ENCODE measurements at places on chromosomes 16 and 17.

- DNase-seq, result no peak
Measured at GRCh38 chr17:19464031-19465026, 53.3 kb downstream of the RNF112 start.

- DNase-seq, result no peak
Measured at GRCh38 chr17:41925991-41926590, 4.3 kb upstream of the ODAD4 start.

GRCh38 chr17:67487506-67487905 is 110.4 kb downstream of the PITPNC1 start:
- DNase-seq, result no peak

DNA sequence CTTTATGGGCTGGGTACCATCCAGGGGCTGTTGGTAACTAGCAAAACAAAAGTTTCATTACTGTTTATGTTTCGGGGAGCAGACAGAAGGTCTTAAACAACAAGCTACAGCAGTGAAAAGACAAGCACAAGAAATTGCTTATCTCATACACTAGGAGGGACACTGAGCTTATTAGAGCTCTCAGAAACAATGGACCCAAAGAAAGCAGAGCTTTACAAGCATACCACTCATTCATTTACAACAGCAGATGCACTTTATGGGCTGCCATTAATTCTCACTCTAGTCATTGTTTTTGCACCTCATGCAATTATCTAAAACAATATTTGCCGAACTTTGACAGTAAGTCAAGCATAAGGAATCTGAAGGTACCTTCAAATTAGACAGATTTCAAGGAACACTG is 10.0 kb downstream of the KRT16 start:
- no peak for DNase-seq

DNA sequence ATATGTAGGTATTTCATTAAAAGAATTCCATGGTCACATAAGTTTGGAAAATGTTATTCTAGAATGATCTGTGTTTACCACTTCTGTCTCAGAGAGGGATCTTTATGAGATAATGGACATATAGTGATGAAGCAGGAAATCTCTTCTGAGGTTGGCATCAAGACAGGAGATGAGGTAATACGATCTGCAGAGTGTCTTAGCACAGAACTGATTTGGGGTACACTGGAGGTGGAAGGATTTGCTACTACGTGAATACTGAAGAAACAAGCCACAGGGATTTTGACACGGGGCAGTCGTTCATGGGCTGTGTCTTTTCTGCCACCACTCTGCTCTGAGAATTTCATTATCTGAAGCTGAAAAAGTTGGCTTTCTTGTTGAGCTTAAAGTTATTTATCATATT is 5.5 kb downstream of the CBFB start:
- DNase-seq, result no peak

DNA sequence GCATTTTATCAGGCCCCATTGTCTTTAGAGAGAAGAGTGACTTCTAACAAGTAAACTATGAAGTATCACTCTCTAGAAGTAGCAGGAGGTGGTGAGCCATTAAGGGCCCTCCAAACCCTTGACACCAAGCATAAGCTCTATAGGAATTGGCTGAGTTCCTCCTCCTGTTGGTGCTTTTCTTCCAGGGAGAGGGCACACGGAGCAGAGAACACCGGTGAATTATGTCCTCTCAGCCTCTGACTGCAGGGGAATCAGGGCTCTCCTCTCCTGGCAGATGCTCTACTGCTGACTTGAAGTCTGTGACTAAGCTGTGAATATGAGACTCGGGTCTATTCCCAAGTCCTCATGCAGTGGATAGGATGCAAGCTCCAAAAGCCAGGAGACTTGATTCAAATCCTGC is 32.3 kb downstream of the CHD9 start:
- no peak for DNase-seq

GRCh38 chr16:74603848-74604247 is 3.1 kb downstream of the GLG1 start:
- no peak for DNase-seq

All from activated CD8-positive, alpha-beta memory T cell treated with anti-CD3 and anti-CD28 coated beads for 1 hour (primary cell).